ENCODE measurements at places on chromosomes 1 and 21.
A peak's percentile ranks its signal among the peaks of the same experiment; 100 is the strongest.

DNA sequence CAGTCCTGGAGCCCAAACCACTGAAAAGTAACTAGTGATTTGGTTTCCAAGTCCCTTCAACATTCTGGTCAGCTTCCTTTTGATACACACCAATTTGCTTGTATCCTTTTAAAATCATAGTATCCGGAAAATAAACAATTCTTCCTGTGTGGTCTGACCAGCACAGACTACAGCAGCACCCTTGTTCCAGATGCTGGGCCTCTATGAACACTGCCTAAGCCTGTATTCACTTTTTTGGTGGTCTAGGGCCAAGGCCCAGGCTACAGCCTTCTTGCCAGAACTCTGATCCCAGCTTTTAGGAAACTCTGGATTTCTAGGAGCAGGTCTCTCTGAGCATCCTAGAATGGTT is 801 bp upstream of the DDAH1 start:
- DNase-seq, result no peak

- DNase-seq, result no peak
Observed at GRCh38 chr1:208251015-208251414, 6.8 kb upstream of the PLXNA2 start.

DNA sequence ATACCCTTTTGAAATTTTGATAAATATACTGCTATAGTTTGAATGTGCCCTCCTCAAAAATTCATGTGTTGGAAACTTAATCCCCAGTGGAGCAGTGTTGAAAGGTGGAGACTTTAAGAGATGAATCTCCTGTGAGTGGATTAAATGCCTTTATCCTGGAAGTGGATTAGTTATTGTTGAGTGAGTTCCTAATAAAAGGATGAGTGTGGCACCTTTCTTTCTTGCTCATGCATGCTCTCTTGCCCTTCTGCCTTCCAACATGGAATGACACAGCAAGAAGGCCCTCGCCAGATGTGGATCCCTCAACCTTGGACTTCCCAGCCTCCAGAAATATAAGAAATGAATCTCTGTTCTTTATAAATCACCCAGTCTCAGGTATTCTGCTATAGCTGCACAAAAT is 51.8 kb downstream of the CD160 start:
- DNase-seq, result no peak

- DNase-seq, result no peak
Observed at GRCh38 chr1:21338573-21339355, 48.5 kb upstream of the ECE1 start.

- no peak for DNase-seq
Observed at GRCh38 chr1:119912963-119913362, 16.6 kb upstream of the ADAM30 start.

DNA sequence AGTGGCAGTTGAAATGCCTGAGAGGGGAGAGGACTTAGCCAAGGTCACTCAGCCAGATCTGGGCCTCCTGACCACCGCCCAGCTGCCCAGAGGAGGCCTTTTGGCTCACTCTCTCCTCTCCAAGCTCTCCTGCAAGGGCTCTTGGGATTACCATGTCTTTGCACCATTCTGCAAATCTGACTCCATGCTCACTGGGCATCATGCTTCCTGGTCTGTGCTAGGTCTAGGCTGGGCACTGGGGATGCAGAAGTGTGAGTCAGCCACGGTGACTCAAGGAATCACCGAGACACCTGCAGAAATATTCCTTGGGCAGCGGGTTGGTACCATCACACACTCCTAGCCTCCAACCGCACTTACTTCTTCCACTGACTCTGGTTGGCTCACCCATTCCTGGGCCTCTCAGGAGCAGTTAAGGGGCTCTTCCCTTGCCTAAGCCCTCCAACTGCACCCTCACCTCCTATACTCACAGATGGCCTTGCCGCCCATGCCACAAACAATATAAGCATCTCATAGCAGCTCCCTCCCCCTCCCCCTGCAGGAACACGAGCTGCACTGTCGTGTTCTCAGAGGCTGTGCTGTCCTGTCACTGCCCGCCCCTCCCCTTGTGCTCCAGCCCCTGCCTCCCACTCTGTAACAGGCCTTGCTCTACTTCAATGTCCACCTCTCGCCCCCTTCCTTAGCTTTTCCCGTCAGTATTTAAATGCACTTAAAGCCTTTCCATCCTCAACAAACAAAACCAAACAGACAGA is 34.8 kb downstream of the CDCP2 start:
- no peak for DNase-seq

GRCh38 chr1:24364975-24365678 is 46.0 kb downstream of the GRHL3 start:
- DNase-seq, result peak; percentile 18
